ENCODE measurements at places on chromosomes 7 and 10. TPM values are rescaled to one million over a fixed set of nuclear protein-coding genes. Genes with fewer than 3 reads are reported as not detected.

GRCh38 chr7:43124388-43124787 is 11.9 kb downstream of the HECW1 start:
- no peak for DNase-seq

Gene C7orf33
- total RNA-seq: not detected

Gene SGCE
- 77.4 TPM for total RNA-seq

Gene FGFBP3
- 1.2 TPM for total RNA-seq

Gene LIPF
- total RNA-seq: not detected
